ENCODE measurements at places on chromosomes 5 and 9. TPM values are rescaled to one million over a fixed set of nuclear protein-coding genes. Genes with fewer than 3 reads are reported as not detected.

The PCDHGA1 gene
- total RNA-seq = not detected

The FUBP3 gene
- total RNA-seq = 30.7 TPM

GRCh38 chr5:59039296-59040023 lies 456.6 kb downstream of the RAB3C start:
- DNase-seq = peak; percentile 95

GRCh38 chr9:110980261-110980660 lies 58.0 kb downstream of the LPAR1 start:
- no peak for DNase-seq

- no peak for DNase-seq
These were observed 324.4 kb downstream of the ENC1 start for GRCh38 chr5:74316064-74316603.

DNA sequence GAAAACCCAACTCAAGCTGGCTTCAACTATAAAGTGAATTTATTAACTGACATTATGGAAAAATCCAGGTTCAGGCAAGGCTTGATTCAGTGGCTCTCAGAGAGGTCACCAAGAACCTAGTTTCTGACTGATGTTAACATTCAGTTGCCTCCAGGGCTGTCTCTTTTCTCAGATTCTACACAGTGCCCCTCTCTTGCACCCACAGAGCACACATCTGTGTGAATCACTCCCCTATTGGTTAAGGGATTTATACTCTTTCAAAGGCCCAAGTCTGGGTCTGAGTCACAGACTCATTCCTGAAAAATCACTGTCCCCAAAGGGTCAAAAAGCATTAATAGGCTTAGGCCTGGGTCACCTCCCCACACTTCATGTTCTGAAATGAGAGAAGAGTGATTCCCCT lies 6.2 kb upstream of the HAVCR2 start:
- no peak for DNase-seq

DNA sequence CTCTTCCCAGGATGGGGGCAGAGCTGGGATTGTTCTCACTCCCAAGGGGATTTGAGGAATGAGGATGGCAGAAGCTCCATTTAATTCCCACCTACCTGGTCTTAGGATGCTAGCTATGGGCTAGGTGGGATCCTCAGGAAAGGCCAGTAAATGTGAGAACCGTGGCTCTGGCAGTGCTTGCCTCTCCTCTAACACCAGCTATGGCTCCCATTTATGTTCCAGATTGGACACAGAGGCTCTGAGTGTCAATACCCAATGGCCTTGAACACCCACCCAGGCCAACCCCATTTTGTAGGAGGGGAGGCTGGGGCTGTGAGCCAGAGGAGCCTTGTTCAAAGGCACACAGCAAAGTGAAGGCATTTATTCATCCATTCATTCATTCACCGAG lies 10.2 kb upstream of the DAB2IP start:
- DNase-seq = no peak

DNA sequence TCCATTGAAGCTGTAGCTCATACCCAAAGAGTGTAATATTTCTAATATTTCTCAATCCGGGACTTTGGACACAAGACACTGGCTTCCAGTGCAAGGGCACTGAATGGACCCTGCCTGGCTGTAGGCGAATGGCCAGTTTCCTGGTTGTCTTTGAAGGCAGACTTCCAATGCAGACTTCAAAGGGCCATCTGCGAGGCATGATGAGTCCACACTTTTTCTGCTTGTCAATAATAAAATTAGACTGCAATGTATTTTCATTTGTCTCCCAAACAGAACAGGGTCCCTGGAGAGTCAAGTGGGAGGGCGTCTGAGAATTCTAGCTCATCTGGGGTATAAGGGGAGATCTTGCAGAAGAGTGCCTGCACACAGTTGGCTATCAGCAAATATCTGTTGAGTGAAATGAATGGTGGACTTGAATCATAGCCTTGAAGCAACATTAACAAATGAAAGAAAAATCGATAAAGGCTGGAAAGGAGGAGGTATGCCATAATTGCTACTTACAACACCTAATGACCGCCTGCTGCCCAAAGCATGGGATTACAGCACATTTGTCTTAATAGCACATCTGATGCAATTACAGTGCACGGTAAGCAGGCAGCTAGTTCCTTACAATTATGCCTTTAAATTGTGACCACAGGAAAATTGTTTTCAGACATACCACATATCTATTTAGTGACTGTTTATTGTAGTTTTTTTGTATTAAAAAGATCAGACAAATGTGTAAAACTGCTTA lies 137.5 kb downstream of the ARHGEF28 start:
- no peak for DNase-seq

GRCh38 chr5:926417-927171 lies 33.9 kb downstream of the TRIP13 start:
- DNase-seq = no peak

Measured in activated CD4-positive, alpha-beta memory T cell treated with anti-CD3 and anti-CD28 coated beads, Interleukin-2, amount 10 ng/mL, durations not matched to agents 7 days and 5 days (primary cell).